ENCODE measurements at places on chromosomes 4 and X. TPM values are rescaled to one million over a fixed set of nuclear protein-coding genes. Genes with fewer than 3 reads are reported as not detected.

GRCh38 chr4:150009533-150009932 is 68.7 kb upstream of the DCLK2 start:
- H3K36me3 ChIP-seq: no peaks in the 10 kb centered on the region
- DNase-seq: no peak
- H3K27ac ChIP-seq: no peak overlapping the region
- H3K27me3 ChIP-seq: no peaks in the 10 kb centered on the region

- peaks cover 68% of the 10 kb centered on the region for H3K36me3 ChIP-seq
- DNase-seq: no peak
- H3K27me3 ChIP-seq: no peaks in the 10 kb centered on the region
- H3K4me3 ChIP-seq: no peak overlapping the region
- peaks cover 46% of the 10 kb centered on the region for H3K4me1 ChIP-seq
Observed at GRCh38 chr4:2941138-2942036, 21.8 kb downstream of the NOP14 start.

DNA sequence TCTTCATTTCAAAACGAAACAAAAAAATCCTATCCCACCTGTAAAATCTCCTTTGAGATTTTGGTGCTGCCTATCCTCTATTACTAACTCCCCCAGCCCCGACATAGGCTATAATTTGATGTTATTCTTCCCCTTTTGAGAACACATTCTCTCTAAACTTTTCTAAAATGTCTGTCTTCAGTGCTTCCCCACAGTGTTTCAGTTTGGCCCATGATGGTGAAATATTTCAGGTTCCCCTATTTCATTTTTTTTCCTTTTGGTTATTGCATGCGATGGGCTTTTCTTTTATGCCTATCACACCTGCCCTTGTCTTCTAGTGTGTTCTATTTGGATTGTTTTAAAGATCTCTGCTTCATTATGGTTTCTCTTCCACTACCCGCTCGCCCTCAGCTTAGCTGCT is 14.7 kb downstream of the BCORL1 start:
- H3K27ac ChIP-seq: no peak overlapping the region
- no peaks in the 10 kb centered on the region for H3K4me1 ChIP-seq
- no peak overlapping the region for H3K4me3 ChIP-seq
- no peaks in the 10 kb centered on the region for H3K27me3 ChIP-seq
- H3K36me3 ChIP-seq: no peaks in the 10 kb centered on the region

GRCh38 chrX:150163221-150163930 is 199.7 kb upstream of the MAMLD1 start:
- no peak for DNase-seq
- no peaks in the 10 kb centered on the region for H3K36me3 ChIP-seq
- no peaks in the 10 kb centered on the region for H3K4me1 ChIP-seq
- H3K27ac ChIP-seq: no peak overlapping the region
- H3K4me3 ChIP-seq: no peak overlapping the region

DNA sequence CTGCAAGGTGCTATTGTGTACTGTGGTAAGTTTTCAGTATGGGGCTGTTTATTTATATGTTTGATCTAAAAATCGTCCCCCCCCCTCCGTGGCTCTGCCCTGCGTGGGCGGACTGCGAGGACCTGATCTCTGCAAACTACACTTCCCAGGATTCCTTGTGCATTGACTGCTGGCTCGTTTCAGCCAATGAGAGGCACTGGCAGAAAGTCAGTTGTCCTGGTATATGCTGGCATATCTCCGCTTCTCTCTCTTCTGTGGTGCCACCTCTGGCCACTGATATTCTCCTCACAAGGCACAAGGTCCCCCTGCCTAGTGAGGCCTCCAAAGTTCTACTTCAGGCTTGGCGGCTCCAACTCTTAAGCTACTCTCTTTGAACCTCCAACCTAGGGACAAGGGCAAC is 168.8 kb upstream of the ZFP42 start:
- no peak overlapping the region for H3K27ac ChIP-seq
- H3K4me1 ChIP-seq: no peaks in the 10 kb centered on the region
- DNase-seq: no peak
- H3K36me3 ChIP-seq: no peaks in the 10 kb centered on the region
- no peak overlapping the region for H3K4me3 ChIP-seq

- no peak overlapping the region for H3K27ac ChIP-seq
- DNase-seq: no peak
- H3K4me1 ChIP-seq: no peaks in the 10 kb centered on the region
- no peaks in the 10 kb centered on the region for H3K36me3 ChIP-seq
Observed at GRCh38 chr4:174935607-174936006, 17.4 kb downstream of the ADAM29 start.

DNA sequence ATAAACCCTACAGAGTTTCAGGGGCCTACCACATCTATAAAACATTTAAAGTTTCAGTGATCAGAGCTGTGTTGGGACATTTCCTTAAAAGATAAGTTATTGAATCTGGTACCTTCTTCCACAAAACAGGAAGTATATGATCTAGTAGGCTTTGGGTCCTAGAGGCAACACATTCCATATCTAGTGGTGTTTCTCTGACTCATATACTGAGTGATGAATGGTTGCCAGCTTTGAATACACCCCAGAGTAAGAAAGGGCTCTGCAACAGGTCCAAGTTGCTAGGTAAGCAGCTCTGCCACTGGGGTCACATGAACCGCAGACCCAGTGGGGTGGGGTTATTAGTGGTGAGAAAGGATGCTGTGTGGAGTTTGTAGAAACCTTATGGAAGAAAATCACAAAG is 32.4 kb upstream of the BLTP1 start:
- H3K4me1 ChIP-seq: peaks cover 10% of the 10 kb centered on the region
- no peak overlapping the region for H3K4me3 ChIP-seq
- DNase-seq: no peak
- no peaks in the 10 kb centered on the region for H3K27me3 ChIP-seq
- no peaks in the 10 kb centered on the region for H3K36me3 ChIP-seq

DNA sequence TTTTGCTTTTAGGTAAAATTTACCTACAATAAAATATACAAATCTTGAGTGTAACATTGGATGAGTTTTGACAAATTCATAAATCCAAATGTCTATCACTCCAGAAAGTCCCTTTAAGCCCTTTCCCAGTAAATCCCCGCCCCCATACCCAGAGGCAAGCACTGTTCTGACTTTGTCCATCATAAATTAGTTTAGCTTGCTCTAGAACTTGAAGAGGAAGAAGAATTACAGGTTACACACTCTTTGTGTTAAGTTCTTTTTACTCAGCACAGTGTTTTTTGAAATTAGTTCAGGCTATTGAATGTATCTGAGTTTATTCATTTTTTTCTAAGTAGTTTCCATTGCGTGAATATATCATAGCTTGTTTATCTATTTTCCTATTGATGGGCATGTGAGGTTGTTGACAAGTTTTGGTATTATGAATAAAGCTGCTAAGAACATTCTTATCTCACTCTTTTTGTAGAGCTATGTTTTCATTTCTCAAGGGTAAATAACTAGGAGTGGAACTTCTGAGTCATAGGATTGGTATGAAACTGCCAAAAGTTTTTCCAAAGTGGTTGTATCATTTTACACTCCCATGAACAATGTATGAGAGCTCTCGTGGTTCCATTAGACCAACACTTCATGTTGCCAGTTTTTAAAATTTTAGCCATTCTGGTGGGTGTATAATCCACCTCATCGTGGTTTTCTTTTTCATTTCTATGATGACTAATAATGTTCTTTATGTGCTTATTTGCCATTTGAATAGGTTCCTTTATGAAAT is 22.4 kb upstream of the HPSE start:
- H3K27me3 ChIP-seq: no peaks in the 10 kb centered on the region
- no peak overlapping the region for H3K4me3 ChIP-seq
- DNase-seq: no peak
- no peaks in the 10 kb centered on the region for H3K4me1 ChIP-seq
- H3K27ac ChIP-seq: no peak overlapping the region

DNA sequence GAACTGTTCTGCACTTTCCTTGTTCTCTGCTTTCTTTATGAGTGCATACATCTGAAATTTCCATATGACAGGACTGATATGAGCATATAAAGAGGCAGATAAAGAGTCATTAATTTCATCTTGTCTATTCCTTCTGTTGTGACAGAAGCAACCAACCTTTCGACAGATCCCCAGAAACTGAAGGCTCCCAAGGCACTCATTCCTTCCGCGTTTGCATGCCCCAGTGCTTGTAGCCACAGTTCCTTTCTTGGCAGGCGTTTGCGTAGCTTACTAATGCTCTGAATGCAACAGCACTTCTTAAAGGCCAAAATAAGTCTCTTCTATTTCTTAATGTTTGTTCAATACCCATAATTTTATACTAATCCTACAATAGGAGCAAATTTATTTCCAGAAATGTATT is 94.0 kb upstream of the TBL1X start:
- no peak for DNase-seq
- no peaks in the 10 kb centered on the region for H3K36me3 ChIP-seq
- H3K4me1 ChIP-seq: peaks cover 23% of the 10 kb centered on the region
- H3K27me3 ChIP-seq: no peaks in the 10 kb centered on the region
- no peak overlapping the region for H3K4me3 ChIP-seq

DNA sequence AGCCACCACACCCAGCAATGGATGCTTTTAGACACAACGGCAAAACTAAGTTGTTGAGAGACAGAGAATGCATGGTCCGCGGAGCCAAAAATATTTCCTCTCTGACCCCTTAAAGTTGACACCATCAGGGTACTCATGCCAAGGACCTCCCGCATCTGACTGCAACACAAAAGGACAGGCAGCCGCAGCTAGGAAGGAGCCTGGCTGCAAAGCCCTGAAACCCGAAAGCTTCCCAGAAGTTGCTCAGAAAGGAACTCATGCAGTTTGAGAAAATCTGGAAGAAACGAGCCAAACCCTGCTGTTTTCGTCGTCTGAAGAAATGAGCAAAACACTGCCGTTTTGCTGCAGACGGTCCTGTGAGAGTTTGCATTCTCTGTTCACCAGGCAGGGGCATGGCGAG is 16.5 kb downstream of the DHRSX start:
- no peak overlapping the region for H3K27ac ChIP-seq
- H3K4me3 ChIP-seq: no peak overlapping the region
- no peaks in the 10 kb centered on the region for H3K27me3 ChIP-seq
- no peaks in the 10 kb centered on the region for H3K4me1 ChIP-seq

DNA sequence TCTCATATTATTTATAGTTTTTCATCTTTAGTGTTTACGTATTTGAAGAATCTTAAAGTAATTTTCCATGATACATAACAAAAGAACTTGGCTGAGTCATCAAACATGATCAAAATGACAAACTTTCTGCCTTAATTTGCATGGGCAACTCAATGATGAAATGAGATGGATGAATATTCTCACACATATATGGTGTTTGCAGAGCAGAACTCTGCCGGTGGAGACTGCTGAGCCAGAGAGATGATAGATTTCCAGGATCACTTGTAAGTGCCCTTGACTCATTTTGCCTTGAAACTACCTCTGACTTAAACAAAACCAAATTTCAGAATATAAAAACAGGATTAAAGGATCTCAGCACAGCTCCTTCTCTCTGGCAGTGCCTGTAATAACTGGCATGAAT is 38.2 kb downstream of the TRPC3 start:
- H3K27ac ChIP-seq: no peak overlapping the region
- no peaks in the 10 kb centered on the region for H3K27me3 ChIP-seq
- no peaks in the 10 kb centered on the region for H3K36me3 ChIP-seq
- no peak overlapping the region for H3K4me3 ChIP-seq

DNA sequence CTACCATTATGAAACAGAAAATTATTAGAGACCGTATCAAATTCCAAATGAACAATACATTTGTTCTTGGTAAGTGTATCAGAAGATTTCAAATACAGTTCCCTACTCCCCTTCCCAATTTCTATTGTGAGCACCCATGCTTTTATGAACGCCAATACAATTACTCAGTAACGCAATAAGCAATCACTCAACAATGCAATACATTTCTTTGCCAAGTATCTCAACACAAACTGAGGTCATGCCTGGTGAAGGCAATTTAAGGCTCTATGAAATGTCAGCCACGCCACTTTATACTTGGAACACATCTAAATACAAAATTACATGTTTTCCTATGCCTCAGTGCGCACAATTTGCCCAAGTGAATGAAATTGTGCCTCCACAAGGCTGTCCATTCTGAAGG is 712 bp downstream of the PNPLA4 start:
- DNase-seq: peak; percentile 5
- no peaks in the 10 kb centered on the region for H3K27me3 ChIP-seq
- H3K36me3 ChIP-seq: peaks cover 2% of the 10 kb centered on the region
- peak overlapping the region; percentile 52 for H3K4me3 ChIP-seq

GRCh38 chr4:7498446-7499200 is 63.9 kb upstream of the PSAPL1 start:
- no peaks in the 10 kb centered on the region for H3K36me3 ChIP-seq
- H3K4me3 ChIP-seq: no peak overlapping the region
- H3K27ac ChIP-seq: no peak overlapping the region

- no peak overlapping the region for H3K4me3 ChIP-seq
- no peaks in the 10 kb centered on the region for H3K36me3 ChIP-seq
- DNase-seq: no peak
- H3K4me1 ChIP-seq: peaks cover 21% of the 10 kb centered on the region
- no peak overlapping the region for H3K27ac ChIP-seq
Observed at GRCh38 chrX:77442728-77443127, 4.5 kb upstream of the FGF16 start.

DNA sequence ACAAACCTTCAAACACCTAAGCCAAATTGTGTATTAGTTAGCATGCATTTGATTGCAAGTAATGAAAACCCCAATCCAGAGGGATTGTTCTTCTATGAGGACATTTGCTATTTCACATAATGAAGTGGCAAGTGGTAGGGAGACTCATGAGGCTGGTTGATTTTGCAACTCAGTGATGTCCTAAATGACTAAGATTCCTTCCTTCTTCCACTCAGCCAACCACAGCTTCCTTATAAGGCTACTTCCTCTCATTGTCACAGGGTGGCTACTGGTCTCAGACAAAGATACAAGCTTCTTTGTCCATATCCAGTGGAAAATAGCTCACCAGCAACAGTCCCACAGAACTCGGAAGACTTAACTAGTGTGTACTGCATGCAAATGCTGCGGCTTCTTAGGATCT is 5.3 kb upstream of the OTC start:
- no peak for DNase-seq
- H3K27ac ChIP-seq: no peak overlapping the region
- H3K36me3 ChIP-seq: no peaks in the 10 kb centered on the region
- no peaks in the 10 kb centered on the region for H3K27me3 ChIP-seq

- H3K27me3 ChIP-seq: no peaks in the 10 kb centered on the region
- no peaks in the 10 kb centered on the region for H3K4me1 ChIP-seq
- no peak overlapping the region for H3K27ac ChIP-seq
- no peak for DNase-seq
Observed at GRCh38 chr4:14428125-14428524, 574.2 kb upstream of the CPEB2 start.

- H3K4me1 ChIP-seq: peaks cover 9% of the 10 kb centered on the region
- no peaks in the 10 kb centered on the region for H3K27me3 ChIP-seq
- H3K27ac ChIP-seq: no peak overlapping the region
- peak overlapping the region; percentile 37 for H3K4me3 ChIP-seq
- peak; percentile 27 for DNase-seq
Observed at GRCh38 chrX:41265615-41266014, 68.3 kb upstream of the DDX3X start.

- DNase-seq: no peak
- no peak overlapping the region for H3K4me3 ChIP-seq
- no peaks in the 10 kb centered on the region for H3K4me1 ChIP-seq
- no peaks in the 10 kb centered on the region for H3K27me3 ChIP-seq
- peaks cover 8% of the 10 kb centered on the region for H3K36me3 ChIP-seq
Observed at GRCh38 chr4:102710986-102711385, 49.8 kb downstream of the MANBA start.

The GYG2 gene
- total RNA-seq: not detected

The NHSL2 gene
- 30.8 TPM for total RNA-seq

The CDKL2 gene
- 0.63 TPM for total RNA-seq

The EOLA2 gene
- 94.9 TPM for total RNA-seq

The TRAPPC2 gene
- 63.3 TPM for total RNA-seq

The SMIM10L2A gene
- 0.27 TPM for total RNA-seq

The RNF150 gene
- 0.09 TPM for total RNA-seq
